Stimulated activated CD8-positive, alpha-beta memory T cell treated with anti-CD3 and anti-CD28 coated beads, Interleukin-12 subunit alpha, Interleukin-12 subunit beta, amount 100 ng/mL, for 1 hour (primary cell): ENCODE measurements at places on chromosomes 6 and 20.

DNA sequence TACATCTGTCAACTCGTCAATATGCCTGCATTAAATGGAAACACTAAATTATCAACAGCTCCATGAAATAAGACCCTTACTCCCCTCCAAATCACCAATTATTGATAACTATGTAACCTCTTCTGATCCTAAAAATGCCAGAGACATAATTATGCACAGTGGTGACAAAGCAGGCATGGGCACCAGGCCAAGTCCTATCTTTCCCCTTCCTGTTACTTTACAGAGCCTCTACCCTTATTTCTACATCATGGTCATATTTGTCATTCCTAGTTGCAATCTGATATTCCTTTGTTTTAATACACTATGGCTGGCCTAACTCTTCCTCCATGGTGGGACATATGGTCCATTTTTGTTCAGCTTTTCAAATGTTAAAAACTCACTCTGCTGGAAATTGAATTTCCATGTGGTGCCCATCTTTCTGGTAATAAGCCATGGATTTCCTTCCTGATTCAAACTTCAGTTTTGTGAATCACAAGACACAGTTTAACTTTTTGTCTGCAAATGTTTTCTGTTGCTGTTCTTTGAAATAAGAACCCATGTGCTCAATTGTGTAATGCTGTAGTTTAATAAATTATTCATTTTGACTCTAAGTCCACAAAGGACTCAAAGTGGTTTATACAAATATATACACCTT, 41.8 kb upstream of the ARFGEF2 start:
- DNase-seq, result no peak

- DNase-seq, result no peak
Observed at GRCh38 chr6:95973976-95974375, 41.8 kb upstream of the FUT9 start.

- no peak for DNase-seq
Observed at GRCh38 chr6:16436550-16436949, 198.2 kb downstream of the GMPR start.

- DNase-seq, result no peak
Observed at GRCh38 chr20:62067547-62068260, 2.0 kb upstream of the TAF4 start.

- DNase-seq, result no peak
Observed at GRCh38 chr6:96124778-96125177, 109.0 kb downstream of the FUT9 start.

DNA sequence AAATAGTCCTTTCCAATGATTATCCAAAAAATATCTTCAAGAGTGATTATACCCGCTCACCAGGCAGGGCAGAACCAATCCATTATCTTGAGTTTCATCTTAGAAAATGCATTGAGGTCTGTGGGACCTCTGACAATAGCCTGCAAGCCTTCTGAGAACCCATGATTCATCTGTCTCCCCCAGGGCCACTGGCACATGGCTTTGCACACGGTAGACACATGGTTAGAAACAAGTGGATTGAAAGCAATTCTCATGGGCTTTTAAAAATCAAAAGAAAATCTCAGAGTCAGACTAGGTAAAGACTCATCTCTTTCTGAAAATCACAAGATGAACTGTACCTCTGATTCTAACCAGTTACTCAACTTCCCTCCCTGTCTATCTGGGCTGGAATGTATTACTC, 15.5 kb downstream of the GNAS-AS1 start:
- no peak for DNase-seq

- DNase-seq, result no peak
Observed at GRCh38 chr20:23629017-23629541, 8.7 kb downstream of the CST3 start.

DNA sequence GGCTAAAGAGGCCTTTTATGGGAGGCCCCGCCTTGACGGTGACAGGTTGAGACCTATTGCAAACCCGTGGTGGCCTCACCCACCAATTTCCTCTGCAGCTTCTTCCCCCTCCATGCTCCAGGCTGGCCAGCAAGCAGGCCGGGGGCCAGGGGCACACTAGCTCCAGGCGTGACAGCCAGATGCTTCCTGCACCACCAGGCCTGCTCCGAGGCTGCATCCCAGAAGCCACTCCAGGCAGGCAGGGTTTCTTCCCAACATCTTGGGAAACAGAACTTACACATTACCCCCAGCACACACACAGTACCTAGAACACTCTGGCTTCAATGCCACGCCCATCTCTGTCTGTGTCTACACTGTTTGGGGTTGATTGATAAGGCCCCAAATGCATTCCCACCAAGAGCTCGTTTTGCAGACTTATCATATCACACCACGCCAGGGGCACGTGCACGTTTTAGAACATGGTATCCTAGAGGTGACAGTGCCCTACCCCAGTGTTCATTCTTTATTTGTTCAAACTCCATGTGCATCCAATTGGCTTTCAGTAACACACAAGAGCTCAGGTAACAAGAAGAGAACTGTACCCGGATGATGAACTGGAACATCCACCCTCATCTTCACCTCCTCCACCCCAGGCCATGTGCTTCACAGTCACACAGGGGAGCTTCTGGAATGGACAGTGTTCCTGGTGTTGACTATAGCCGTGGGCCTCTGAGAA, 221.4 kb upstream of the RREB1 start:
- DNase-seq, result no peak

DNA sequence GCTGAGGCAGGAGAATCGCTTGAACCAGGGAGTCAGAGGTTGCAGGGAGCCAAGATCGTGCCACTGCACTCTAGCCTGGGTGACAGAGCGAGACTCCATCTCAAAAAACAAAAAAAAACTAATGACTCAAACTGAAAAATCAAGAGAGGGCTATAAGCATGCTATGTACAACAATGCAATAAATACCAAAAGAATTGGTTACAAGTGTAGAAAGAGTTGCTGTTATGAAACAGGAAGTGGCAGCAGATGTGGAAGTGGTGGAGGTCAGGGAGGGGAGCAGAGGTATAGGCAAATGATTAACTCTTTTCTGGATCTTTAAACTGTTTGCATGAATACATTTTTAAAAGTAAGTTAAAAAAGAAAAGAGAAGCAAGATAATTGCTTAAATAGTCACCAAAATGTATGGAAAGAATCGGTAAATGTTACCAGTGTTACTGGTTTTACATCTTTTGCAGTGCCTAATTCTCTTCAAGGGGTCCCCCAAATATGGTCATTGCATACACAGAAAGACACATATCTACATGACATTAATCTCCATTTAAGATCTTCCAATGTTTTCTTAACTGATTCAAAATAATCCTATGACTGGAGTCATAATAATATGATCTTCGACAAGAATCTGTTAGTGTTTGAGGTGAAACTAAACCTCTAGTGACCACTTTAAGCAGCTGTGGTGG, 15.0 kb downstream of the CALHM6 start:
- no peak for DNase-seq

DNA sequence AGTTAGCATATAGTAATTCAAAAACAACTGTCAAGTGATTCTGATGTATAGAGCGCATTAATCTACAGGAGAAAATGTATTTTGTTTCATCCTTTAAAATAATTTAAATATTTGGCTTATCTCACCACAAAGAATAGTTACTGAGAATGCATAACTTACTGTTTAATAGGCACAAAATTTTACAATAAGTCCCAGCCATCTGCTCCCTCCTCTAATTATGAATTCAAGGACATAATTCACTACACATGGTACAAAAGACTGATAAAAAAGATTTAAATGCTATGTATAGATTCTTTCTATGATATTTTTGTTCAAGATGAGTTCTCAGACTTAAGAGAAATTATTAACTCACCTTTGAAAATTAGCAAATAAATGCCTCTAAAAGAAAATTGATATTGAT, 242.0 kb downstream of the FUT9 start:
- DNase-seq, result no peak

DNA sequence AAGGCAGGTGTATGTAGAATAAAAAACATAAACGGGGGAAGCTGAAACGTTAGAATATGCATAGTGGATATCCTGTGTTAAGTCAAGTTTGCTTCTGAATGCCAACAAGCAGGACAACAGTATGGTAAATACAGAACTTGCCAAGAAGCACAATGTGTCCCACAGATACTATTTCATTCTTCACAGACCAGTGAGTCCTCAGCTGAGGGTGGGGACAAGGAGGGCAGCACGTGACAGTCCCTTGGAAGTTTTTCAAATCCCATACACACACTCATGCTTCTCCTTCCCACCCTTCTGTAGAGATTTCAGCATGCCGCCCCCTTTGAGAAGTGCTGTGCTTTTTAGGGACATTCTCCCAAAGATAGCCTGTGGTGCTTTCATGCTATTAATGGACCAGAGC, 268.5 kb upstream of the ECI2 start:
- no peak for DNase-seq

- DNase-seq, result no peak
Observed at GRCh38 chr6:39752835-39753724, 27.9 kb upstream of the KIF6 start.

- no peak for DNase-seq
Observed at GRCh38 chr20:37878835-37879599, 23.9 kb upstream of the VSTM2L start.

DNA sequence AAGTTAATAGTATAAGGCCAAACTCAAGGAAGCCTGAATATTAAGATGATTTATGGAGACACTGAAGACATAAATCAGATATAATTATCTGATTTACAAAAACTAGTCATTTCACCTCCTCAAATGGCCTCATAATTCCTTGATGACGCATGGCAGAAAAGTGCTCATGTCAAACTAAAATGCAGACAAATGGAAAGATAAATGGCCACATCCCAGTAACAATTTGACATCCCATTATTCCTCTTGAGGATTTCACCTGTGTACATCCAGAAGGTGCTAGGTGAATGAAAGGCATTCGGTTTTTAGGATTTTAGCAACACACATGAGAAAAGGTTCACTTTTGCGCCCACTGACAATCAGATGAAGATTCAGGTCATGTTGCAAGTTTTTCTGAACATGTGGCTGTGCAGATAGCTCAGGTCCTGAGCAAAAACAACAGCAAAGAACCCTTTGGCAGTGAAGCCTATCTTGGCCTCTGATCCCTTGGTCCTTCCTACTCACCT, 24.2 kb downstream of the SGK1 start:
- no peak for DNase-seq

DNA sequence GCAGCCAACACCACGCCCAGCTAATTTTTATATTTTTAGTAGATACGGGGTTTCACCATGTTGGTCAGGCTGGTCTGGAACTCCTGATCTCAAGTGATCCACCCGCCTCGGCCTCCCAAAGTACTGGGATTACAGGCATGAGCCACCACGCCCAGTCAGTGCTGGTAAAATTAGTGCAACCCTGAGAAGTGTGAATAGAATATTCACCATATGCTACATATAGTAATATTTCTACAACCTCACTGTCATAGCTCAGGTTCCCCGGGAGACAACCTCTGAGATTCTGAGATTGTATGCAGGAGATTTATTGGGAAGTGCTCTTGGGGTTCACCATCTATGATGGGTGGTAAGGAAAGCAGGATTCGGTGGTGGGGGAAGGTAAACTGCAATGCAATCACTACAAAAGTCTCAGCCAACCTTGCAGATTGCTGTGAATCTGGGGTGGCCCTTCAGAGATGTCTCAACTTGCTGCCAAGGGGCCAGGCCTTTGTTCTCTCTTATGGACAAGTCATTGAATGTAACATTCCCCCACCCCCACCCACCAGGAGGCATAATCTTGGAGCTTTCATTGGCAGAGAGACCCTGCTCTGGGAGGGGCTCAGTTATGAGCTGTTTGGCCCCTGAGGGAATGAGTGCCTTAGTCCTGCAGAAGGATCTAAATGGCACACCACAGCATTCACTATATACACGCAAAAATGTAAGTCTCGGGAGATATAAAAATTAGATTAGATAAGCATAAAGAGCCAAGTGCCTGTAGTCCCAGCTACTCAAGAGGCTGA, 34.0 kb upstream of the SEC63 start:
- no peak for DNase-seq

DNA sequence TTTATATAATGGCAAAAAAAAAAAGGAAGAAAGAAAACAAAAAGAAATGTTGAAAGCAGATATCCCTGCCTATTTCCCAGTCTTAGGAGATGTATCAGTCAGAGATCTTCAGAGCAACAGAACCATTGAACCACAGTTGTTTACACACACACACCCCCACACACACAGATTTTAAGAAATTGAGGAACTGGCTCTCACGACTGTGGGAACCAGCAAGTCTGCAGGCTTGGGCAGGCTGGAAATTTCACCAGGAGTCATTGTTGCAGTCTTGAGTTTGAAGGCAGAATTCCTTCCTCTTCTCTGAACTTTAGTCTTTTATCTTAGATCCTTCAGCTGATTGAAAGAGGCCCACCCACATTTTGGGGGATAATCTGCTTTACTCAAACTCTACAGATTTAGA, 380.9 kb downstream of the CDKAL1 start:
- DNase-seq, result no peak

DNA sequence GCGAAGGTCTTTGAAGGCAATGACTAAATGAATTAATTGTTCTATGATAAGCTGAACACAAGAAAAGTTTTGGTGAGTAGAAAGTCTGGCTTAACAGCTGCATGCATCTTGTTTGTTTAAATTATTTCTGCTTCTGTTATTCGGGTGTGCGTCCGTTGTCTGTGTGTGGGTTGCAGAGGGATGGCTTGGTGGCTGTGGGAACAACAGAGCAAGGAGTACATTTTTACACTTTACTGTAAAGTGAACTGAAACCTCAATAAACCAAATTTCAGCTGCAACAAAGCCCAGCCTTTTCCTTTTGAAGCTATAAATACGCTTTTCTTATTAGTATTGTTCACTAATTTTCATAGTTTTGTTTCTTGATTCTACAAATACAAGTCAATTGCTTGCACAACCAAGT, 3.5 kb upstream of the LAMP5 start:
- no peak for DNase-seq

GRCh38 chr6:3594201-3594600, 137.4 kb upstream of the SLC22A23 start:
- no peak for DNase-seq

- DNase-seq, result peak; percentile 56
Observed at GRCh38 chr20:23349338-23350195, 1.0 kb upstream of the NXT1 start.

DNA sequence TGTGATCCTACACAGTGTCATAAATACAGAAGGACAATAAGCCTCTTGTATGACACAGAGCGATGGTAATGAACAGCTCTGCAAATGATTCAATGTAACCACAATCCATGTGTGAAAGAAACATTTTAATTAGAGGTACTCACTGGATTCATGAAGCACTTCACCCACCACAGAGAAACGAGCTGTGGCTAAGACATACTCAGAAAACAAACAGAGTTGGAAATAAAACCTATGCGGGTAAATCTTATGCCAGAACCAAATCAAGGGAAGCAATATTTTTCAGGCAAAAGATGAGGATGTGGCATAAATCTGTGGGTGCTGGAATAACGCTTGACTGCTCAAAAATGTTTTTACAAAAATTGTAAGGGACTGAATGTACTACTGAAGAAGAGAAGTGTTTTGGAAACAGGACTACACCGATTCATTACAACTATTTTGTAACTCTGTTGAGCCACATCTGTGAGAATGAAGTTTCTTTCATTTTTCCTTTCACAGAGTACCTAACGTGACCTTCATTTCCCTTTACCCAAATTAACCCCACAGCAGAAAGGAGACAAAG, 112.1 kb downstream of the WDR27 start:
- no peak for DNase-seq
